GM23248 (cell line): ENCODE measurements at places on chromosomes 12 and 14. TPM values are rescaled to one million over a fixed set of nuclear protein-coding genes. Genes with fewer than 3 reads are reported as not detected.

The LRRK2 gene
- 7.0 and 17.1 TPM in 2 replicates for total RNA-seq

The STAC3 gene
- 0.32 and 1.3 TPM in 2 replicates for total RNA-seq

The MUCL1 gene
- not detected in 2 replicates for total RNA-seq

The HOXC9 gene
- 2.5 and 3.7 TPM in 2 replicates for total RNA-seq

The RPL10L gene
- total RNA-seq, result not detected in 2 replicates

The MYH7 gene
- total RNA-seq, result not detected in 2 replicates

The OR4Q2 gene
- total RNA-seq, result not detected in 2 replicates

The AGAP2 gene
- total RNA-seq, result under 0.01 TPM in 1 of 2 replicates, not detected in the other

- DNase-seq, result peak; percentile 82
These were observed 88.2 kb downstream of the TMX1 start for GRCh38 chr14:51328064-51328771.

- peak; percentile 26 for DNase-seq
These were observed 36.3 kb downstream of the PLEKHG7 start for GRCh38 chr12:92739113-92739512.

- peak; percentile 39 for DNase-seq
These were observed 47.8 kb downstream of the CCDC88C start for GRCh38 chr14:91369628-91370445.

GRCh38 chr12:124369055-124369826 lies 74.3 kb downstream of the RFLNA start:
- peak; percentile 98 for DNase-seq

DNA sequence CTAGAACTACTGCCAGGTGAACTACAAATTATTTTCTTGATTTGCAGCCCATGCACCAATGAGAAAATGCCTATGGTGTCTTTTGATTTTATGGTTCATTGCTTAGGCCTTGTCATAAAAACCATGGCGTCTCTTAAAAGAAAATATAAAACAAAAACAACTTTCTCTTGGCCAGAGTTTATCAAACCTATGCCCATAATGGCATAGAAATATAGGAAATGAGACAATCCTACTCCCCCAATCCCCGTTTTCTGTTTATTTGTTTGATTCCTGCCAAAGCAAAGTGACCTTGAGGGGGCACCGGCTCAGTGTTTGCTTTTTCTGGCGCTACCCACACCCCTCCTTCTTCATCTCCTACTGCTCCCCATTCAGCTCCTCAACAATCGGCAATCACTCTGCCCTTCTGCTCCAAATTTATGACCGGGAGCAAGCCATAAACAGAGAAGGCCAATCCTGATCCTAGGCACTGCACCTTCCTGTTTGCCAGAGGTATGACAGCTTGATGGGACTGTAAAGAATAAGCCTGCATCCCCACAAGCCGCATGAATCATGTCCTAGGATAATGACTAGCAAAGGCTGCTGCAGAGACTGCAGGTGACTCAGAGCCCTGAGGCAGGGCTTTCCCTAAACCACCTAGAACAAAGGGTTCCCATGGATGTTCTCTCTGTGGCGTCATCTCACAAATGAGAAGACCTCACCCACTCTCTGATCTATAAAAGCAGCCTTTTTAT lies 874.9 kb downstream of the NRXN3 start:
- DNase-seq, result peak; percentile 87

GRCh38 chr12:109725321-109726105 lies 11.9 kb downstream of the FAM222A start:
- no peak for DNase-seq

DNA sequence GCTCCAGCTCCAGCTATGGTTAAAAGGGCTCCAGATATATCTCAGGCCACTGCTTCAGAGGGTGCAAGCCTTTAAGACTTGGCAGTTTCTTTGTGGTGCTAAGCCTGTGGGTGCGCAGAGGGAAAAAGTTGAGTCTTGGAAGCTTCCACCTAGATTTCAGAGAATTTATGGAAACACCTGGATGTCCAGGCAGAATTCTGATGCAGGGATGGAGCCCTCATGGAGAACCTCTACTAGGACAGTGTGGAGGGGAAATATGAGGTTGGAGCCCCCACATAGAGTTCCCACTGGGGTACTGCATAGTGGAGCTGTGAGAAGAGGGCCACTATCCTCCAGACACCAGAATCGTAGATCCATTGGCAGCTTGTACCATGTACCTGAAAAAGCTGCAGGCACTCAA lies 69.9 kb downstream of the SDR9C7 start:
- no peak for DNase-seq

- no peak for DNase-seq
These were observed 373.5 kb upstream of the FAR2 start for GRCh38 chr12:28775556-28775955.

- DNase-seq, result no peak
These were observed 27.1 kb downstream of the ACTN1 start for GRCh38 chr14:68951800-68952530.

DNA sequence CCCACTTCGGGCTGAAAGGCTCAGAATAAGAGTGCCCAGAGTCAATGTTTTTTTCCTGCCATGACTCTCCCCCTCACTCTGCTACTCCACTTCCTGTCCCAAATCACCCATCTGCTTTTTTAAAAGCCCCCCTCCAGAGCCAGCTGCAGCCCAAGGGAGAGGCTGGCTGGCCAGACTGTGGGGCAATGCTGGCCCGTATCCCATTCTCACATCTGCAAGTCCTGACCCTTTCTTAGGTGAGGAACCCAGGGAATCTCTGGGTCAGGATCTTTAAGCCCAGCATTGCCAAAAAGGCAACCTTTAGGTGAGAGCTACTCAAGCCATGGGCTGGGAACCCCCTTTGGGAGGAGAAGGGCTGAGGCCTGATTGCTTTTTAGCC lies 1.7 kb upstream of the ITGA5 start:
- DNase-seq, result peak; percentile 41

- no peak for DNase-seq
These were observed 38.0 kb downstream of the CCDC85C start for GRCh38 chr14:99566009-99566389.
